Esophagus mucosa (tissue), 1 donor: ENCODE measurements at places on chromosomes 2 and 18. TPM values are rescaled to one million over a fixed set of nuclear protein-coding genes. Genes with fewer than 3 reads are reported as not detected.

ZNF512 gene
- total RNA-seq = 9.2 TPM

RAX gene
- total RNA-seq = not detected

FBXO48 gene
- total RNA-seq = 1.00 TPM

SPHKAP gene
- not detected for total RNA-seq

SLC9A2 gene
- 0.20 TPM for total RNA-seq

MATN3 gene
- 0.56 TPM for total RNA-seq

QPCT gene
- total RNA-seq = 5.9 TPM
